ENCODE measurements at places on chromosomes 1 and 21.

DNA sequence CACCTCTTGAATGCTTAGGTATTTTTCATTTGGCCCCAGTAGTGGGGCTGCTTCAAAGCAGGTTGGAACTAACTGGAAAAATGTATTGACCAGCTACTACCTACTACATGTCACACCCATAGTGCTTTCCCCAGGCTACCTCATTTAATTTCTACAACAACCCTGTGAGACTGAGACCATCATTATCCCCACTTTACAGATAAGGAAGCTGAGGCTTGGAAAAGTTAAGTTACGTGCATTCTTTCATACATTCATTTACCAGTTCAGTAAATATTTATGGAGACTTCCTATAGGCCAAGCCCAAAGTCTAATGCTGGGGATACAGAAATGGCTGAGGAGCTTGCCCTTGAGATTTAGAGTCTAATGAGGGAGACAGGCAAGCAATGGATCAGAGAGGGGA is 14.5 kb upstream of the PADI3 start:
- no peak for DNase-seq

DNA sequence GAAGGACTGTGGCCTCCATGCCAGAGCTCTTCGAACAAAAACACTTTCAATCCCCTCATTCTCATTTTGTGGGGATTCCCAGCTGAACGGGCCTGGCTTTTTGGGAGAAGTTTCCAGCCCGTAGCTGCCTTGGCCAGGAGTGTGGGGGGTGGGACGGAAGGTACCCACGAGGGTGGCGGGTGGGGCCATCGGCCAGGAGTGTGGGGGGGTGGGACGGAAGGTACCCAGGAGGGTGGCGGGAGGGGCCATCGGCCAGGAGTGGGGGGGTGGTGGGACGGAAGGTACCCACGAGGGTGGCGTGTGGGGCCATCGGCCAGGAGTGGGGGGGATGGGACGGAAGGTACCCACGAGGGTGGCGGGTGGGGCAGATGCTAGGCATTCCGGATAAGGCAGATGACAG is 71.7 kb upstream of the ZBTB18 start:
- no peak for DNase-seq

GRCh38 chr1:48969971-48970370 is 193.3 kb upstream of the BEND5 start:
- no peak for DNase-seq

GRCh38 chr21:14545906-14546480 is at the start of gene SAMSN1:
Gene SAMSN1, minus strand, starts transcription at chr21:14546315. Its CDS starts 54 bp downstream, at chr21:14546261.
- no peak for DNase-seq

DNA sequence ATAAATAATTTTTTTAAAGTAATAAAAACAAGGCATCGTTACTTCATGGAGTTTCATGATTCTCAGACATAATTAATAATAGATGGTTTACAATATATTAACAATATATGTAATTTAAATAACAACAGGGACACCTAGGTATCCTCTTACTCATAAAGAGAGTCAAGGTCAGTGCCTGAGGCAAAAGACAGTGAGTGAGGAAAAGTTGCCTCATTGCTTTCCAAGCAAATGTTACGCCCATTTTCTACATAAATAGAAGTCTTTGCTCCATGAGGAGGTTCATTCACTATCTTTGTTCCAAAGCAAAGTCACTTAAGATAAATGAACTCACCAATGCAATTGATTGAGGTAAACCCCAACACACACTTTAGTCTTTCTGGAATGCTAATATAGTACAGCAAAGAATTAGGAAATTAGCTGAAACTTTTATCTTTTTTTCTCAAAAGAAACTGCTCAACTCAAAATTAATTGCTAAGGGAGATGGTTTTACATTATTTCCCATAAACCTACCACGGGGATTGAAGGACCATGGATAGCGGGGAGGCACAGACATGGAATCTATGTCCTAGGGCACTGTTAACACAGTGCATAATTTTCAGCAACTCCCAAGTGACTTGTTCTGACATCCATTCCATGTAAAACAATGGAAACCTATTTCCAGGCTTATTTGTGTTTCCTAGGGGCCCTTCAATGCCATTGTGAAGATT is 19.6 kb downstream of the BCL9 start:
- DNase-seq, result no peak

GRCh38 chr1:197736685-197737084 is 38.6 kb downstream of the DENND1B start:
- no peak for DNase-seq

- DNase-seq, result no peak
Measured at GRCh38 chr1:31029026-31029425, 36.5 kb downstream of the PUM1 start.

DNA sequence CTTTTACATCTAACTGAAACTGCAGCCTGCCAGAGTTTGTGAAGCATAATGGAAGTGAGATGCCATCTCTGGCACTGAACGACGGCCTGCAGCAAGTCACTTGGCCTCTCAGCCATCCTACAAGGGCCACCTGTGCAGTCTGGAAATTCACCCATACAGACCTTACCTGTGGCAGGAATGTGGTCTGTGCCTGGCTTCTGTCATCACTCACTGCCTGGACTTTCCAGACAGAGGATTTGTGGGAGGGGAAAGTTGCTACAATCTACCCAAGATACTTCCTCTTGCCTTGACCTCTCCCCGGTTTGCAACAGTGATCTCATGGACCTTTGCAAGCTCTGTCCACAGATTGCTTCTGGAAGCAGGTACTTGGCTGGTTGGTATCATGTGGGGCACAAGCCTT is 58.4 kb upstream of the ATP1B1 start:
- no peak for DNase-seq

DNA sequence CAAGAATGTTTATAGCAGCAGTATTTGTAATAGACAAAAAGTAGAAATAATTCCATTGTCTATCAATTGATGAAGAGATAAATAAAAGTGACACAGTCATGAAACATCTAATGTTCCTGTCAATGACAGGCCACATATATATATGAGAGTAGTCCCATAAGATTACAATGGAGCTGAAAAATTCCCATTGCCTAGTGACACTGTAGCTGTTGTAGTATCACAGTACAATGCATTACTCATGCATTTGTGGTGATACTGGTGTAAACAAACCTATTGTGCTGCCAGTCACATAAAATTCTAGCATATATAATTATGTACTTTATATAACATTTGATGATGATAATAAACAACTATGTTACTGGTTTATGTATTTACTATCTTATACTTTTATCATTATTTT is 141.9 kb upstream of the LYPLAL1 start:
- DNase-seq, result no peak

DNA sequence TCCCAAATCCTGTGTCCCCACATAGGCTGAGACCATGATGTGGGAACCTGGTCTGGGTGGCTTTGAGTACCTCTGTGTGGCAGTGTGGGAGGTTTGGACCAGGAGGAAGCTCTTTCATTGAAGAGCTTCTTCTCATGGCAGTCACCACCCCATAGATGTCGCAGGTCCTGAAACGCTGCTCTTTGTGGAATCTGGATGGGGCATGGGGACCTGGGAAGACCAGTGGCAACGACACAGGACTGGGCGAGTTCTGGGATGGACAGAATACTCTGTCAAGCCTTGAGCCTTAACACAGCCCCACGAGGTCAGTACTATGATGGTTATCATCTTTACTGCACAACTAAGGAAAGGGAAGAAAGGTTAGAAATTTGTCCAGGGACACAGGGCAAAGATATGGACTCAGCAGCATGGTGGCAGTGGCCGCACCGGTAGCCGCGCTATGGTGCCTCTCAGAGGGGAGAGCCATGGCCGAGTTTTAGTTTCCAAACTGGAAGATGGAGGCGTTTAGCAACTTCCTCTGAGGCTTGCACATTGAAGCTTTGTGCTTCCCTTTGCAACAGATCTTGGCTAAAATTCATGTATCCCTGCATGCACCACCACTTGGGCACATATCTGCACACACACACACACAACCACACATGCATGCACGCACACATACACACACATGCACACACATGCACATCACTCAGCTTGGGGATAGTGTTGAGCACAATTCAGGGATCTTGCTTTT is 117.7 kb upstream of the C1orf174 start:
- DNase-seq, result no peak

DNA sequence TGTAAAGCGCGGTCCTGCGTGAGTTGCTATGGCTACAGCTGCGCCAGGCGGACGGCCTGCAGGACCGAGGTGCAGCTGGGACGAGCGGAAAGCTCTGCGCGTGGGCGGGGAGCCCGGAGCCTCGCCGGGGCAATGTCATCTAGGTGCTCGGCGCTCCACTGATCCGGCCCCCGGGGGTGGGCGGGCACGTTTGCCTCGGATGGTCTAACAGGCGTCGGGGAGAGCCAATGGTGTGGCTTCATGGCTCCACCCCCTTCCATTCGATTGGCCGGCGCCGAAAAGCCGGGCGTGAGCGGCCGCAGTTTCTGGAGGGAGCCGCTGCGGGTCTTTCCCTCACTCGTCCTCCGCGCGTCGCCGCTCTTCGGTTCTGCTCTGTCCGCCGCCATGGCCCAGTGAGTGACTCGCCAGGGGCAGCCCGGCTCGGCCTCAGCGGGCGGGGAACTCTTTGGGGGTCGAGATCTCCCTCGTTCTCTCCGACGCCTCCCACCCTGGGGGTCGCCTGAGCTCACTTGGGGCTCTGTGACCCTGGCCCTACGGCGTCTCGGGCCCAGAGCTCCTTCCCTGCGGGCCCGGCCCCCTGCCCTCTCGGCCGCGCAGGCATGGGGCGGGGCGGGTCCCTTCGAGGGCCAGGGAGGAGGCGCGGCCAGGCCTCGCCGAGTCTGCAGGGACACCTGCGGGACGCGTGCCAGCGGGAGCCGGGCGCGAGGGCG is at the start of gene PGD:
PGD (plus strand) TSS at position 331 of the 710 bp plus-strand sequence; CDS start at position 385, 54 bp downstream.
- DNase-seq, result peak; percentile 97

DNA sequence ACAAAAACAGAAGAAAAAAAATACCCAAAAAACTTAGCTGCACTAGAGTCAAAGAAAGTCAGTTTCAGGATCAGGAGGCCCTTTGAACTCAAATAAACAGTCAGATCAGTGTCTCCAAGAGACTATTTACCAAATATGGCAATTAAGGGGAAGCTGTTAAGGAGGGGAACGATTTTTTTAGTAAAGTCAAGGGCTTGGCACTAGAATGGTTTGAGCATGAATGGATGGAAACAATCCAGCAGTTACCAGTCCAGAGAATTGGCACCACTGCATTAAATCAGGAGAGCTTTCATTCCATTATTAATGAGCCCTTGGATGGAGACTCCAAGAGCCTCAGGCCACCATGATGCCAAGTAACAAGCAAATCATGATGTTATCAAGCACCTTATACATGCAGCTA is 7.2 kb downstream of the TRAPPC3 start:
- DNase-seq, result peak; percentile 99

- no peak for DNase-seq
Measured at GRCh38 chr1:19240673-19241538, 10.4 kb downstream of the EMC1 start.

- no peak for DNase-seq
Measured at GRCh38 chr1:46158312-46159281, 16.3 kb upstream of the TSPAN1 start.

- DNase-seq, result no peak
Measured at GRCh38 chr1:90773812-90774211, 56.7 kb upstream of the BARHL2 start.

GRCh38 chr1:84223751-84224432 is 77.6 kb upstream of the SAMD13 start:
- no peak for DNase-seq

- DNase-seq, result peak; percentile 13
Measured at GRCh38 chr1:199054694-199055093, 415.9 kb downstream of the PTPRC start.

Data from NCI-H446 treated with DMSO at 0.1 percent for 48 hours (cell line).